ENCODE measurements at places on chromosomes 3 and 15.

DNA sequence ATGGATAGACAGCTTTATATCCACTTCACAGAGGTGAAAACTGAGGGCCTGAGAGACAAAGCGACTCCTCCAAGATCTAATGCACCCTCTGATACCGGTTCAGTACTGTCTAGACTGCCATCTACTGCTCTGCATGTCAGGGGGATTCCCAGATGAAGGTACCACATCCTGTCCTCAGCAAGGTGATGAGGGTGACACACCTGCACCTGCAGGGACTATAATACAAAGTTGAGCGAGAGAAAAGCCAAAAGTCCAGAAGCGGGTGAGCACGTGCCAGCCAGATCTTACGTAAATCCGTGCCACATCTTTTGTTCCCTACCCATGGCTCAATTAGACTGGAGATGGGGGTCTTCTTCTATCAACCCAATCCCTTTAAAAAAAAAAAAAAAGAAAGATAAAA is 32.4 kb upstream of the HES1 start:
- no peak for DNase-seq

GRCh38 chr3:49054344-49054862 is 25.2 kb upstream of the IMPDH2 start:
- no peak for DNase-seq

GRCh38 chr15:91357486-91357885 is 257.4 kb downstream of the SV2B start:
- no peak for DNase-seq

GRCh38 chr3:12194669-12195161 is 36.0 kb upstream of the TIMP4 start:
- no peak for DNase-seq

DNA sequence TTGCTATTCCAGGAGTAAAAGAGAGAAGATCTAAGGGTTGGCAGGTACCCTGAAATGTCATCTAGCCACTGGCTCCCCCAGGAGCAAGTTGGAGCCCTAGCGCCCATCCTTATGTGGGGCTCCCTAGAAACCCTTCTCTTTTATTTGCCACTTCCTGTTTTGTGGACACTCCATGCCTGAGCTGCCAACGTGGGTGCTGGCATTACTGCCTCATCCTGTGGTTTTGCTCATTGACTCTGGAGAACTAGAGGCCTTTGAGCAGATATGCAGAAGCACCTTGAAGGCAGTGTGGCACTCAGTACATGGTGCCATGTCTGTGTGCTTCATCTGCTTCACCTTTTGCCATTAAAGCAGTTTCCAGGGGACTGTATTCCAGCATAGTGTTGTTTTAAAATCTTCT is 8.1 kb downstream of the EDEM1 start:
- no peak for DNase-seq

DNA sequence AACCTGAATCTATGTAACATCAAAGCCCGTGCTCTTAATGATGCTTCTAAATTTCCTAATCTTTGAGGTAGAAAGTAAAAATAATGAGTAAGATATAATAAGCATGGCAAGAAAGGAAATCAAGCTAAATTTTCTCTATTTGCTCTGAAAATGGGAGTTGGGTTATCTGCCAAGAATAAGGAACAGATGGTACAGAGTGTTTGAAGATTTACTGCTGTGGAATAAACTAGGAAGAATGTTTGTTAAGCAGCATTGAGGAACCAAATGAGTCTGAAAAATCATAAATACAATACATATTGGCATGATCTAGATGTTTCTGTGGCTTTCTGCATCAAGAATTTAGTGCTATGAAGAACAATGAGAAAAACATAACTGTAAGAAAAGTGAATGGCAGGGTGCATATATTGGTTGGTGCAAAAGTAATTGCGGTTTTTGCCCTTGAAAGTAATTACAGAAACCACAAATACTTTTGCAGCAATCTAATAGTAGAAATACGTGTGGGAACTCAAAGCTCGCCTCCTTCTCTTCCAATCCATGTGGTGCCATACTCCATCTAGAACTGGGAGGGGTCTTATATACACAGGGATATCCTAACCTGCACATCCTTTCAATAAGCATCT is 87.6 kb downstream of the SUCNR1 start:
- no peak for DNase-seq

DNA sequence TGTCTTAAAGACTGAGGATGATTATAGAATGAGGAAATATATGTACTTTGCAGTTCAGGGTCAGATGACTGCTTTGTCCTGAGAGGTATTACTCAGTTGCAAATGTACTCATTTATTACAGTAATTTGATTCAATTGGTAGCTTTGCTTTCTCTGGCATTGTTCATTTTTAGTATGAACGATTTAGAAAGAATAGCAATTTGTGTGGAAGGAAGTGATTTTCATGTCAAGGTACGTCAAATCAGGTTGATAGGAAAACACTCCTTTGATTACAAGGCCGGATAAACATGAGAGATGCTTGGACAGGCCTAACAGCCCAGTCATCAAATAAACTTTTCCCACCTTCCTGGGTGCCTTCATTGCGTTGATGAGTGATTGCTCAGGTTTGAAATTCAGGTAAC is 53.8 kb downstream of the UNC13C start:
- DNase-seq = no peak

GRCh38 chr3:149145356-149145755 is 15.9 kb downstream of the HPS3 start:
- DNase-seq = no peak

GRCh38 chr3:148510116-148510515 is 187.6 kb upstream of the AGTR1 start:
- DNase-seq = no peak

DNA sequence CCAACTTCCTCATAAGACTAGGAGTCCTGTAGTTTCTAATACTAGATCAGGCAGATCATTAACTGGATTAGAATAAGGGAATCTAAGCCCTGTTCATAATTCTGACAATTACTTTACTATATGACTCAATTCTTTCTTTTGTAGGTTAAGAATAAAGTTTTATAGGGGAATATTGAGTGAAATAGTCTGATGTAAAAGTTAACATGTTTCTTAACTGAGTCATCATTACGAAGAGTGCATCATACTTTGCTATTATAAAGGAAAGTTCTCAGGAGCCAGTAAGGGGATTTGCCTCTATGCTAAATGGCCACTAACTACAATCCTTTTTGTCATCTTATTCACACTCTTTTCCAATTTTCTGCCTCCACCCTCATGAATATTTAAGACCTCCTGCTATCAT is 63.1 kb downstream of the POLQ start:
- no peak for DNase-seq

DNA sequence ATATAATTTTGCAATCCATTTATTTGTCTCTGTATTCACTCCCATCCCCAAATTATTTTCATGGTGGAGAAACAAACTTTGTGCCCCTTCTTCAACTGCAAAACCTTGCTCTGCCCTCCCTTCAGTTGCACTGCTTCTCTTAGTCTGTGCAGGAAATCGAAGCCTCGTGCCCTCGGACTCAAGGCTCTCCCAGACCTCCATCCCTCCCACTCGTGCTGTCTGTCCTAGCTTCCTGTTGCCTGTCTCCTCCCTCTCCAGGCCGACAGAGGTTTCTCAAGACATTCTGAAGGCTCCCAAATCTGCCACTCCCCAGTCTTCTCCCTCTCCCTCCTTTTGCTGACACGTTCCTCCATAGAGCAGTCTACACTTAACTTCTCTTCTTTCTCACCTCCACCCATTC is 177.6 kb downstream of the PDZRN3 start:
- no peak for DNase-seq

DNA sequence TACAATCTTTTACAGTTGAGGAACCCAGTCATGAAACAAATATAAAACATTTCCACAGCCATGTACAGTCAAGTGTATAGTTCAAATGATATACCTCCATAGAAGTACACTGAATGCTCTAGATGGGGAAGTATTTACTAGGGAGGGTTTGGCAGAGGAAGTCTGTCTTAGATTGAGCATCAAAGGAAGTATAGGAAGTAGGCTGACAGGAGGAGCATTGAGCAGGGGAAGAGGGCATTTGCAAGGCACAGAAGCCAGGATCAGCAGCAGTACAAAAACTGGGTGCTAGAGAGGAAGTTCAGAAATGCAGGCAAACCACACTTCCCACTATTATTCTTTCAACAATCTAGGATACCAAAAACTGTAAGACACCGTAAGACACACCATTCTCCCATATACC is 122.6 kb downstream of the ANO10 start:
- DNase-seq = no peak

- DNase-seq = no peak
Observed at GRCh38 chr3:166788936-166789335, 591.2 kb downstream of the ZBBX start.

GRCh38 chr15:58574631-58575030 is 142.8 kb downstream of the LIPC start:
- DNase-seq = no peak

DNA sequence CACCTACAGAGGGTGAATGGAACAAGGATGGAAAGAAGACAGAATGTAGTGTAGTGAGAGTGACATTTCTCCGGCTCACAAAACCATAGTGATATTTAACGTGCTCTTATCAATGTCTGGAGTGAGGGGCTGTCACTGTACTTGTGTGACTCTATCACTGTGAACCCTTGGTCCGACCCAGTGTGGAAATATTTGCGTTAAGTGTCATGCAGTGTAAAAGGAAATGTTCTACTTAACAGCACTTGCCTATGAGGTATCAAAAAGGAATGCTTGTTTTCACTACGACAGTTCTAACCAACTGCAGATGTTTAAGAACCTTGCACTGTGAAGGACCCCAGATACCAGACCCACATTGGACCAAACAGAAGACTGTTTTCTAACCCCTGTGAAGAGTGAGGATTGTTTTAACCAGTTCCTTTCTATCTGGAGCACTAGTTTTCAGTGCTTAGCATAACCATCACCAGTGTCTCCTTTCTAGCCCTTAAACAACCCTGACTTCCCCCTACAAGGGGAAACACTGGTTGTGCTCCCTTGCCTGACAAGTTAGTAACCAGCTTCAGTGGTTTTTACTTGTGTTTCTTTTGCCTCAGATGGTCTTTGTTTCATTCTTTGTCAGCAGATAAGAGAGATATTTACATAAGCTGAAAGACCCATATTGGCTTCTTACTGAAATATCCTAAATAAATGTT is 144.7 kb upstream of the ABHD17C start:
- no peak for DNase-seq

DNA sequence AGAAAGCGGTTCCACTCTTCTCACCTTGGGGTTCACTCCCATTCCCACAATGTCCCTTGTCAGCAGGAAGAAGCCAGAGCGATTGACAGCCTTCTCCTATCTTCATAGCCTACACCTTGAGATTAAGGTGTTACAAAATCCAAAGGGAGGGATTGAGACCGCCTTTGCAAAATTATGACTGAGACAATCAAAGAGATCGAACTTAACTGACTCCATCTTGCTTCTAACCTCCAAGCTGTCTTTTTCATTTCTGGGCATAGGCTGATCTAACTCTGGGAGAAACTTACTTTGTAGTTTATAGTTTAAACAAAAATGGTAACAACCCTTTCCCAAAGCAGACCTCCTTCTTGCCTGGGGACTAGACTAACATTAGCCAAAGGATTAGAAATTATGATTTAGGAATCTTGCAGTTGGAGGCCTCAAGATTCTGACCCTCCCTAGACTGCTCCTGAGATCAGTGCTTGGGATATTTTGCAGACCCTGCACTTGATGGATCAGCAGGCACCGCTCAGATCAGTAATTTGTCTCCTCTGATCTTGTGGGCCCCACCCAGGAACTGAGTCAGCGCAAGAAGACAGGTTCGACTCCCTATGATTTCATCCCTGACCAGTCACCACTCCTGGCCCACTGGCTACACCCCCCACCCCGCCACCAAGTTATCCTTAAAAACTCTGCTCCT is 40.0 kb downstream of the PAQR5 start:
- DNase-seq = no peak

GRCh38 chr3:80785475-80785874 is 976.0 kb downstream of the GBE1 start:
- no peak for DNase-seq

GRCh38 chr3:129599073-129599472 is 7.4 kb downstream of the PLXND1 start:
- no peak for DNase-seq

- no peak for DNase-seq
Observed at GRCh38 chr3:60344340-60344739, 906.9 kb downstream of the FHIT start.

Data from psoas muscle (tissue), 8 donors.